ENCODE measurements at places on chromosomes 6 and 20.

DNA sequence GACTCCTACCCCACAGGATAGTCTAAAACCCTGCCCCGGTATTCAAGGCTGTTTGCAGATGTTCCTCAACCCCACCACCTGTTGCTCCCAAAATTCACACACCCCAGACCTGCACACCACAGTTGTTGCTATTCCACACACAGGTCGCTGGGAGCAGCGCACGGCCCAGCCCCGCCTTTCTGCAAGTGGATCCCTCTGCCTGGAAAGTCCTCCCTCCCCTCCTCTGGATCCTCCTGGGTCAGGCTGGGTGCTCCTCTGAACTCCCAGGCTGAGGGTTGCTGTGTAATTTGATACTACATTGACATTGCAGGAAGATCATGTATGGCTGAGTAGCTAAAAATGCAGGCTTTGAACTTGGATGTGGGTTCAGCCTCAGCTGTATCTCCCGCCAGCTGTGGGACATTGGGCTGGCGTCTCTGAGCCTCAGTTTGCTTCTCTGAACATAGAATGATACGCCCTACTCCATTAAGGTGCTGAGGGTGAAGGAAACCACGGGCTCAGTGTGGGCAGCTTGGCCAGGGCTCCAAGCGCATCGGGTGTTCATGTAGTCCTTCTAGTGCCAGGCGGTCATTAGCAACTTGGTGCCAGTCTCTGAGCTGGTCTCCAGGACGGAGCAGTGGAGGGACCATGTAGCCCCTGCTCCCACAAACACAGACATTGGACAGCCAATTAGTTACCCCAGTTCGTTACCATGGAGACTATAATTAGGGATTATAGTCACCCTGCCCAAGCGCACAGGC lies 13.9 kb upstream of the CCN5 start:
- H3K4me3 ChIP-seq = no peak overlapping the region
- H3K36me3 ChIP-seq = no peaks in the 10 kb centered on the region
- no peak for DNase-seq
- H3K4me1 ChIP-seq = no peaks in the 10 kb centered on the region
- no peak overlapping the region for H3K27ac ChIP-seq

GRCh38 chr20:45394221-45395113 lies 13.6 kb upstream of the DBNDD2 start:
- no peak overlapping the region for H3K27ac ChIP-seq
- no peak overlapping the region for H3K4me3 ChIP-seq
- no peak for DNase-seq

- no peak for DNase-seq
- H3K4me1 ChIP-seq = no peaks in the 10 kb centered on the region
- H3K27ac ChIP-seq = no peak overlapping the region
- no peaks in the 10 kb centered on the region for H3K36me3 ChIP-seq
Measured at GRCh38 chr6:80467408-80467807, 360.9 kb downstream of the BCKDHB start.

DNA sequence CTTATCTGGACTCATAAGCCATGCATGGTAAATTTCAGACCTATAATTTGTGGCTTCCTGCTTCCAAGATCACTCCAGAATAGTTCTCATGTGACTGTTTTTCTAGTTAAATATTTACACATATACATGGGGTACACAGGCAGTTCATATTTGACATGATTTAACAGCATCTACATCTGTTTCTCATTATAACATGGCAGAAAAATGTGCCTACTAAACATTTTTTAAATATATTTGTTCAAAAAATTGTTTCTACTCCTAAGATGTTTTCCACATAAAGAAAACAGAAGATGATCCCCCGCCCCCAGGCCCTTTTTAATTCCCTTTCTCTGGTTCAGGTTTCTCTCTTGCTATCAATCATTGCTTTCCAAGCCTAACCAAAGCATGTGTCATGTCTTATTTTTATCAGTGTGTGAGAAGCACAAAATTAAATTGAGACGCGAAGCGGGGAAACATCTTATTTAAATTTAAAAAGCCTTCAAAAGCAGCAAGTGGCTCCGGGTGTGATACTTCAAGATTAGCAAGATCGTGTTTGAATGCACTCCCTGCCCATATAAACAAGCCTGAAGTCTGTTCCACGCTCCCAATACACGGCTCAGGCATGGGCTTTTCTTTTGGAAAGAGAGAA lies 37.3 kb downstream of the IPCEF1 start:
- no peak overlapping the region for H3K27ac ChIP-seq
- H3K27me3 ChIP-seq = peaks cover 10% of the 10 kb centered on the region
- DNase-seq = no peak

- no peak overlapping the region for H3K27ac ChIP-seq
- no peak overlapping the region for H3K4me3 ChIP-seq
- no peaks in the 10 kb centered on the region for H3K4me1 ChIP-seq
Measured at GRCh38 chr20:11437611-11438380, 479.9 kb upstream of the BTBD3 start.

Measured in activated T-cell treated with anti-CD3 and anti-CD28 coated beads, Interleukin-2, amount 50 U/mL, for 72 hours (primary cell).